ENCODE measurements at places on chromosomes 13 and 19. TPM values are rescaled to one million over a fixed set of nuclear protein-coding genes. Genes with fewer than 3 reads are reported as not detected.

The ZNF835 gene
- total RNA-seq = 3.9 TPM

The ADPRHL1 gene
- total RNA-seq = 4.2 TPM

The ADGRE2 gene
- total RNA-seq = 10.3 TPM

The MCF2L gene
- total RNA-seq = 115 TPM

The SUCLA2 gene
- total RNA-seq = 37.0 TPM

The RYR1 gene
- 3.4 TPM for total RNA-seq

All from ureter (tissue), 1 donor.